ENCODE measurements at places on chromosomes 5 and 9.
A peak's percentile ranks its signal among the peaks of the same experiment; 100 is the strongest.

DNA sequence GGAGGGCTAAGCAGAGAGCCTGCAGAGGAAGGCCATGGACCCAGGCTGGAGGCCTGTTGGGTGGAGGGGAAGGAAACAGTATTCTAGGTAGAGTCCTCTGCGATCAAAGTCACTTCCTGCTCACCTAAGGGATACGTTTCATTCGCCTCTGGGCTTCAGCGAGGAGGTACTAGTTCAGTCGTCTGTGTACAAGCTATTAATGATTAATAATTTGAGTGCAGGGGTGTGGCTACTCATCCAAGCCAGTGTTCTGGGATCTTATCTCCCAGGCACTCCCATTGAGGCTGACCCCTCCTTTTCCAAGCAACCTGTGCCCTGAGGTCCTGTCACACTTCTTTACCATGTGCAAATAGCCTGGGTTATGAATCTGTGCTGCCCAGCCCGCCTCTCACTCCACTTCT lies 25.2 kb downstream of the RALGPS1 start:
- no peak for DNase-seq

DNA sequence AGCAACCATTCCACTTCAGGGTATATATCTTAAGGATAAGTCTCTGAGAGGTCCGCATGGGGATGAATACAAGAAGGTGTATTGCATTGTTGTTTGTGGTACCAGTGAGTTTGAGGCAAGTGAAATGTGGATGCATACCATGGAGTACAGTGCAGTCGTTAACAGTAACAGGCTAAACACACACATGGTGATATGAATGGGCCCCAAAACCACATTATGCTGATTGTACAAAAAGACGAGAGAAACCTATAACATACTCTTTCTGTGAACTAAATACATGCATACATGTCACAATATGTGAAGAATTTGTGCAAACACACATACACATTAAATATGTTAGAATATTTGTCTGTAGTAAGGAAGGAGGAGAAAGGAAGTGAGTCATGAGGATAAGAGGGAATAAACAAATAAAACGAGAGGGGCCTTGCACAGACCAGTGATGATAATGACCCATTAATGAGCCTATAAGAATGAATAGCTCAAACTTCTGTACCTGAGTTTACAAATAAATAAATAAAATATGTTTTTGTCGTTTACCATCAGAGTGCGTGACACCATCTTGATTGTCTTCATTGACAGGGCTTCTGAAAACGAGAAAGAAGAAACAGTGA lies 66.5 kb upstream of the RICTOR start:
- DNase-seq: no peak

- DNase-seq: peak; percentile 96
Observed at GRCh38 chr9:110256380-110257096, at the start of gene TXN. TXN (minus strand) TSS chr9:110256507; CDS start chr9:110256435, 72 bp downstream.

DNA sequence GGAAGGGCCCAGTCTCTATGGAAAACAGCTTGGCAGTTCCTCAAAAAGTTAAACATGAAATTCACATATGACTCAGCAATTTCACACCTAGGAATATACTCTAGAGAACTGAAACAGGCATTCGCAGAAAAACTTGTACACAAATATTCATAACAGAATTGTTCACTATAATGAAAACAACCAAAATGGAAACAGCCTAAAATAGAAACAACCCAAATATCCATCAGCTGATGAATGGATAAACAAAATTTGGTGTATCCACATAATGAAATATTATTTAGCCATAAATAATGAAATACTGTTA lies 4.8 kb upstream of the GPR150 start:
- no peak for DNase-seq

- no peak for DNase-seq
Observed at GRCh38 chr5:97528941-97529340, 345.9 kb upstream of the RIOK2 start.

DNA sequence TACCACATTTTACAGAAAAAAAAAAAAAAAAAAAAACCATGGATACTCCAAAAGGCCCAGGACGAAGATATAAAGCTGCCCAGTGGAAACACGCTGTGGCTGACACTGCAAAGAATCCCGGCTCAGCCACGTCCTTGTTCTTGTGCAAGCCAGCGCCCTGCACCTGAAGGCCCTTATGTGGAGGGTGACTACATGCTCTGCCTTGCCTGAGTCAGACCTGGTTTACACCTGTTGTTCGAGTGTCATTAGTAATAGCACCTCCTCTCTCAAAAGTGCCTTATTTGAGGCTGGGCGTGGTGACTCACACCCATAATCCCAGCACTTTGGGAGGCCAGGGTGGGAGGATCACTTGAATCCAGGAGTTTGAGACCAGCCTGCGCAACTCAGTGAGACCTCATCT lies 54.3 kb upstream of the ZSWIM6 start:
- DNase-seq: no peak

- DNase-seq: no peak
Observed at GRCh38 chr5:150081541-150082283, 4.6 kb downstream of the CSF1R start.

DNA sequence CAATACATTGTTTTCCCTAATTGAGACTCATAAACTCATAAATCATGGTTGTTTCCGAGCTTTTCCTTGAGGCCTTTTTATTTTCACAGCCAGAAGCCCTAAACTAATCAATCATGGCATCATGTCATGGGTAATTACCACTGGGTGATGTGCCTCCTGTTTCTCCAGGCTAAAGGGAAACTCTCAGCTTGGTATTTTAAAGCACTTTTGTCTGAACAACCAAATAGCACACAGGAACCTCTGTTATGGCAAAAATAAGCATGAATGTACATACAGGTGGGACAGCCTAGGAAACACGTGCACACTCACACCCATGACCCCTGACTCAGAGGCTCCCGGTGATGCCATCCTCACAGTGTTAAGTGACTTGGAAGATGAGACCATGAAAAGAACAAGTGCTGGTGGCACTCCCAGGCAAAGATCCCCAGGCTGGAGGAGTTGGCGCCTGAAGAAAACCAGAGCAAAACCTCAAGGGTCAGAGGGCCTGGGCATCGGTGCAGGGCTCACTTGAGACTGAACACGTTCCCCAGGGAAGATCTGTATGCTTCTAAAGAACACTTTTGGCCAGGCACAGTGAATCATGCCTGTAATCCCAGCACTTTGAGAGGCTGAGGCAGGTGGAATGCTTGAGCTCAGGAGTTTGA lies 154.3 kb downstream of the ROR2 start:
- no peak for DNase-seq

- DNase-seq: no peak
Observed at GRCh38 chr5:44932922-44933585, 124.3 kb downstream of the MRPS30 start.

DNA sequence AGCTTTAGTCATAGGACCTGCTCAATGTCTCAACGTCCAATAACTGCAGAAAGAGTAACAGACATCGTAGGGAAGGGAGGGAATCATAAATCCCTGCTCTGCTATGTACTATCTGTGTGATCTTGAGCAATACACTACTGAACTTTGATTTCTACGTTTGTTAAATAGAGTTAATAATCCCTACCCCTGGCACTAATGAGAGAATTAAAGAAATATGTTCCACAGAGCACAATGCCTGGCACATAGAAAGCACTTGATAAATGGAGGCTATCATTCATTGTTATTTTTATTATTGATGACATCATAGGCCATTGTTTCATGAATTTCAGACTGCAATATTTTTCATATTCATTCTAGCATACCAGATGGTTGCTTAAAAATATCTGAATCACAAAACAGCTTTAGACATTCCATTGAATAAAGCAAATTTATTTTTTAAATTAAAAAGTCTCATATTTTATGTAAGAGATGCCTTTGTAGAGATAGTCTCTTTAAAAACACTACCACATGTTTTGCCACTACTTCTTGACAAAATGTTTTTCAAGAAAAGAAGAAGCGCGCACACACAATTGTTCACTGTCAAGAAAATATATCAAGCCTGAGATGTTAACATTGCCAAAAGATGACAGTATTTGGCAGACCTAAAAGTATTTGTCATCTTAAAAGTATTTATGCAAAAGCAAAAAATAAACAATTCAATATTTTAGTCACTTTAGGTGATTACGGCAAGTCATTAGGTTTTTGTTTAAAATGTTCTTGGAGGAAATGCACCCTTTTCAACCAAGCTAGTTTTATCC lies 108.5 kb downstream of the EBF1 start:
- DNase-seq: no peak

GRCh38 chr5:14593326-14594021 lies 11.9 kb downstream of the OTULINL start:
- no peak for DNase-seq

DNA sequence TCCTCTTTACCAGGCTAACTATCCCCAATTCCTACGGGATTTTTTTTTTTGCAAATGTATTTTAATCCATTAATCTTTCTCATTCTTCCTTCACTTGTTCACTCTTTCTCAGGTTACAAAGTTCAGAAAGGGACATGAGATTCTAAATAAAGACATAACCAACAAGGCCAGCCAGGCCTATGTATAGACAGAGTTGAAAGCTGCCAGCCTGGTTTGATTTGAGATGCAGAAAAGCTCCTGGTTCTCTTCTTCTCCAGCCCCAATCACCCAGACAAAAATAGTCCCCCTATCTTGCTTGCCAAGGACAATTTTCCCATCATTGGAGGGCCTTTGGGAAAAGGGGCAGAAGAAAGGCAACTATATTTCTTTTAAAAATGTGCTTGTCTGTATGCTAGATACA lies 398.8 kb downstream of the NFIB start:
- DNase-seq: no peak

GRCh38 chr5:95609711-95610110 lies 10.2 kb upstream of the GPR150 start:
- DNase-seq: no peak

DNA sequence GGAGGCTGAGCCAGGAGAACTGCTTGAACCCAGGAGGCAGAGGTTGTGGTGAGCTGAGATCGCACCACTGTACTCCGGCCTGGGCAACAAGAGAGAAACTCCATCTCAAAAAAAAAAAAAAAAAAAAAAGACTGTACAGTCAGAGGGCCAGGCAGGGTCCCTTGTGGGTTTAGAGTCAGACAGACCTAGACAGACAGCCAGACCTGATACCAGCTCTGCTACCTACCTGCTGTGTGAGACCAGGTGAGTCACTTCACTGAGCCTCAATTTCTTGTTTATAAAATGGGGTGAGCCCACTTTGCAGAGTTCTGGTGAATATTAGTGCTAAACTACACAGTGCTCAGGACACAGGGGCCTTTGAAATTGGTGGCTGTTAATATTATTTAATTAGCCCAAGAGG lies 19.7 kb downstream of the TRIM14 start:
- DNase-seq: no peak

DNA sequence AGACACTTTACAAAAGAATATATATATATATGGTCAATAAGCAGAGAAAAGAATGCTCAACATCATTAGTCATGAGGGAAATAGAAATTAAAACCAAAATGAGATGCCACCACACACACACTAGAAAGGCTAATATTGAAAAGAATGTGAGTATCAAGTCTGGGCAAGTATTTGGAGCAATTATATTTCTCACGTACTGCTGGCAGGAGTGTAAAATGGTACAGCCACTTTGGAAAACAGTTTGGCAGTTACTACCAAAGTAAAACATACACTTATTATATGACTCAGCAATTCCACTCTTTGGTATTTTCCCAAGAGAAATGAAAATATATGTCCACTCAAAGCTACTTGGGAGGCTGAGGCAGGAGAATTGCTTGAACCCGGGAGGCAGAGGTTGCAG lies 29.8 kb downstream of the NEUROG1 start:
- no peak for DNase-seq

- no peak for DNase-seq
Observed at GRCh38 chr5:123283031-123283430, 140.2 kb downstream of the CEP120 start.

GRCh38 chr5:23269981-23270380 lies 237.4 kb upstream of the PRDM9 start:
- DNase-seq: no peak

DNA sequence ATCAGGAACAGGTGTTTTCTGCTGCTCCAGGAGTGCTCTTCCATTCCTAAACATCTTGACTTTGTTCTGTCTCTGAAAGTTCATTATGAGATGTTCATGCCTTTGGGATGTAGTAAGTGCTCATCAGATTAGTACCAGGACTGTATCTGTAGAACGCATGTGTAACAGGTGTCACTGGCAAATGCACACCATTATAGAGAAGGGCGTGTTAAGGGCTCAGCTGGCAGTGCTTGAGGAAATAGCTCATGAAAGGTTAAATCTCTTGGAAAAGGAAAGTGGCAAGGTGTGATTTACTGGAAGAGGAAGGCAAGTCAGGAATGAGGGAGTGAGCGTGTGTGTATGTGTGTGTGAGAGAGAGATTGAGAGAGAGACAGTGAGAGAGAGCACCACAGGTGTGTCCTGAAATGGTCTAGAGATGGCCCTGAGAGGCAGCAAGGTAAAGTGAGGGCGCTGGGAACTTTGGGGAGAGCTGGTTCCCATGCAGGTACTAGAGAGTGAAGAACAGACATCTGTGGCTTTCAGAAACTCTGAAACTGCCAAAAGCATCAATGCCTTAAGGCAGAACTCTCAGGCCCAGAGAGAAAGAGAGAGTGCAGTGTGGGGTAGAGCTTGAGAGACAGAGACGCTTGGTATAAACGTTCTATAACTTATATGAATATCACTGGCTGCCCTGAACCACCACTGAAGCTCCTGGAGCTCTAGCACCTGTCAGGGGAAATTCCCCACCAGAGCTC lies 13.7 kb upstream of the CXCL14 start:
- no peak for DNase-seq

- no peak for DNase-seq
Observed at GRCh38 chr5:74519679-74520078, 120.8 kb downstream of the ENC1 start.

DNA sequence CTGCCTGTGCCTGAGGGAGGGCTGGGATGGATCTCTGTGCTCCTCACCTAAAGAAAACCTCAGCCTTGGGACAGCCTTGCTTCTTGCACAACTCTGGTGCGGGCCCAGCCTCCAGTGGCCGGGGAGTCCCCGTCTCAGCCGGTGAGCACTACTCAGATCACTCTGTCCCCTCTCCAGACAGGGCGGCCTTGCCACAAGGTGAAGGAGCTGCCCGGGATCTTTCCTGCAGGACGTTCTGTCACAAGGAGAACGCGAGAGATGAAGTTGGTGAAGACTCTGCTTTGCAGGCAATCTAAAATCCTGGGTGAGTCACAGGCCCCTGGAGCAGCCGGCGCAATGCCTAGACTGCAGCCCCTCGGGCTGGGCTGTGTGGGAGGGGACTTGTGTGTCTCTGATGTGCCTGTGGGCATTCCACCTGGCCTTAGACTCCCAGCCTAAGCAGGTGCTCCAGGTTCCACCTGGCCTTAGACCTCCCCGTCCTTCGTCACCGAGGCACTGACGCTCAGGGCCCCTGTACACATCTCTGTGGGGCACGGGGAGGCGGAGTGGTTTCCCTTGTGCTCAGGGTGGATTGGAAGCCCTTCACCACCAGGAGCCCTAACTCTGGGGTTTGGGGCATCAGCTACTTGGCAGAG lies 15.2 kb upstream of the IRX4 start:
- no peak for DNase-seq

Data from Karpas-422 (cell line).